ENCODE measurements at places on chromosomes 1 and 21. TPM values are rescaled to one million over a fixed set of nuclear protein-coding genes. Genes with fewer than 3 reads are reported as not detected.

ECM1 gene
- total RNA-seq, result 18.1 TPM

RAB3B gene
- total RNA-seq, result under 0.01 TPM

DNM3 gene
- total RNA-seq, result 6.2 TPM

LAMC2 gene
- total RNA-seq, result 2.6 TPM

A3GALT2 gene
- not detected for total RNA-seq

RRP1 gene
- total RNA-seq, result 25.2 TPM

HOOK1 gene
- 3.7 TPM for total RNA-seq
